ENCODE measurements at places on chromosomes 1 and 21.
A peak's percentile ranks its signal among the peaks of the same experiment; 100 is the strongest.

GRCh38 chr21:39947031-39947430 lies 79.8 kb downstream of the PCP4 start:
- DNase-seq = no peak

- no peak for DNase-seq
Observed at GRCh38 chr1:154590756-154591155, 17.2 kb downstream of the ADAR start.

DNA sequence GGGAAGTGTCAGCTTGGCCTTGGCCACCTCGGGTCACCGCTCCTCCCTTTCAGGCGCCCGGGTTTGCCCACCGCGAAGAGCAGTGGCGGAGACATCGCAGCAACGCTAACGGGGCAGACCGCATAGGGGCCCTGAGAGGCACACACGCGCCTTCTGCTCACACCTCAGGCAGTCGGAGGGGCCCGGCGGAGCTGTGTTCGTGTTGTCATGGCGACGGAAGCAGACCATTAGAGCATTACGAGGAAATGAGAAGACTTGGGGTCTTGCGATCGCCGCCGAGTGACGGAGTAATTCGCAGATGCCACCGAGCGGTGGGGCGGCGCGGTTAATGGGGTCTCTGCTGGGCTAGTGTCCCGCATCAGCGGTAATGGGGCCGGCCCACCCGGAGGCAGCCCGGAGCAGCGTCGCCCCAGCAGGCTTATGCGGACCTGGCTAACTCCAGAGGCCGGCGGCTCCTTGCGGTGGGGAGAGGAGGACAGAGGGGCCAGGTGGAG lies 144.1 kb downstream of the TNR start:
- no peak for DNase-seq

DNA sequence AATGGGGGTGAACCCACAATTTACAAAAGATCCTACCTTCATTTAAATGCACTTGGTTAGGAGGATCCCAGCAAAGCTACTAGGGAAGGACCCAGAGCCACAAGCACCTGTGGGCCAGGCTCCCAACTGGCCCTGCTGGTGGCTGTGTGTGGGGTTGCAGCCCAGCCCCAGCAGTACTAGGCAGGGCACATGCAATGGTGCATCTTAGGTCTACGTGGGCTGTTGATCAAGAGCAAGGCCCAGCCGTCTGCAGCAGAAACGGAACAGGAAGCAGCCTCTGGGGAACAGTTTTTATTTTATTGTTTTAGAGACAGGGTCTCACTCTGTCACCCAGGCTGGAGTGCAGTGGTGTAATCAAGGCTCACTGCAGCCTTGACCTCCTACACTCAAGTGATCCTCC lies 134.1 kb upstream of the RAB4A start:
- no peak for DNase-seq

GRCh38 chr1:20491866-20492265 lies 5.9 kb upstream of the CAMK2N1 start:
- DNase-seq = no peak

- no peak for DNase-seq
Observed at GRCh38 chr1:224755586-224755985, 139.5 kb downstream of the CNIH3 start.

GRCh38 chr1:16630661-16631247 lies 17.4 kb upstream of the NBPF1 start:
- DNase-seq = no peak

- DNase-seq = no peak
Observed at GRCh38 chr1:64050601-64051000, 152.8 kb upstream of the UBE2U start.

DNA sequence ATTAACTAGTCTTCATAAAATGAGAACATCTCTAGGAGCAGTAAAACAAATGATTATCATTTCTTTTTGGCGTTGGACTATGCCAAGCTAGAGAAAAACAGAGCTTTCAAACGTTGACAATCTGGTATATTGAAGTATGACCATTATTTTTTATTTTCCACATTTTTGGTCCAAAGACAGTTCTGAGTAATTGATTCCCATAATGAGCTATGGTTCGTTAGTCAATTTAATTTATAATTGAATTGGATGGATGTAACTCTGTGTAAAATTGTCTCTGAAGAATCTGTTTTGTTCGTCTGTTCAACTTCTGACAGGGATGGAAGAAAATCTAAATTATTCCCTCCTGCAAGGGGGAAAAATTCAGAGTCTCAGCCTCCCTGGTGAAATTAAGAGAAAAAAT lies 234.5 kb downstream of the LMO4 start:
- no peak for DNase-seq

- DNase-seq = peak; percentile 32
Observed at GRCh38 chr1:229199261-229200243, 71.4 kb upstream of the RAB4A start.

- DNase-seq = no peak
Observed at GRCh38 chr1:24954631-24955030, 24.6 kb upstream of the RUNX3 start.

GRCh38 chr1:2984399-2985061 lies 36.7 kb upstream of the ACTRT2 start:
- DNase-seq = no peak

GRCh38 chr1:157086299-157086698 lies 13.3 kb downstream of the ETV3L start:
- no peak for DNase-seq

- DNase-seq = no peak
Observed at GRCh38 chr1:182397653-182398393, 2.6 kb downstream of the TEDDM1 start.

DNA sequence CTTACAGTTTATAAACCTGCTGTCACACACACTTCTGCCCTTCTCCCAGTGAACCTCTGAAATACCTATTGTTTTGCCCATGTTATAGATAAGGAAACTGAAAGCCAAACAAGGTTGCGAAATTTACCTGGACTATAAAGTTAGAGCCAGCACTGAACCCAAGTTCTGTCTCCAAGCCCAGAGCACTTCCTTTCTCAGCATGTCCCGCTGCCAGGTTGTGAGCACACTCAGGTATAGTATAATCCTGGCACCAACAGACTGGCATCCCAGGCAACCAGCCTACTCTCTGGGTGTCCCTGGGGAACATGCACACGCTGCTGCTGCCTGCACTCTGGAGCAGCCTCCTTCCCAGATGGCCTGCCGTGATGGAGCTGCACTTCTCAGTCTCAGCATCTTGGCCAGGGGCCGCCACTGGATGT lies 45.1 kb downstream of the PGBD5 start:
- DNase-seq = no peak

- no peak for DNase-seq
Observed at GRCh38 chr1:178910023-178910422, 39.1 kb upstream of the ANGPTL1 start.

- no peak for DNase-seq
Observed at GRCh38 chr1:3042481-3042880, 21.2 kb downstream of the ACTRT2 start.

DNA sequence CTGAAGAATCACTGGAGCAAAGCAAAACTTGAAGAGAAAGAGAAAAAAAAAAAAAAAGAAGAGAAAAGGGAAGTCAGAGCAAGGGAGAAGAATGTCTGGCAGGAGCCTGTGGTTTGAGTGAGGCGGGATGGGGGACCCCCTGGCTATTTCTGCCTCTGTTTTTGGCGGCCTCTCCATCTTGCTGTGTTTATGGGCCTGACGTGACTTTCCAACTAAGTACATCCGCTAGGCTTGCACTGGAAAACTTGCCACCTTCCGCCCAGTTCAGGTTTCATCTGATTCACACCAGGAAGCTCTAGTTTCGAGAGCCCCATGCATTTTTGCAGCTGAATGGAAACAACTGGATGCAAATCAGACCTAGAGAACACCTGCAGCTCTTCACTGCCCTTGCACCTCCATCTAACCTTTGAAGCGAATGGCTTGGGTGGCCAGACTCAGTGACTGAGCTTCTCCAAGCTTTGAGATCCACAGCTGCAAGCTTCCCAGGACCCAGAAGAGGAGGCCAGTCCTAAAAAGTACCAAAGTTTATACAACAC lies 28.0 kb downstream of the TBX15 start:
- DNase-seq = no peak

DNA sequence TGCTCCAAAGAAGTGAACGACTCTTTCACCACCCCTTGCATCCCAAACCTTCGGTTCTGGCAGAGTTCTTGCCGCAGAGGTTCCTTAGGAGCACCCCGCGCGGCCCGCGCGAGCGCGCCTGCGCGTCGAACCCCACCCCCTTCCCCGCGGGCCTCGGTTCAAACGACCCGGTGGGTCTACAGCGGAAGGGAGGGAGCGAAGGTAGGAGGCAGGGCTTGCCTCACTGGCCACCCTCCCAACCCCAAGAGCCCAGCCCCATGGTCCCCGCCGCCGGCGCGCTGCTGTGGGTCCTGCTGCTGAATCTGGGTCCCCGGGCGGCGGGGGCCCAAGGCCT lies at the start of gene C1orf56:
C1orf56 (plus strand) TSS at position 161 of the 334 bp plus-strand sequence; CDS start at position 258, 97 bp downstream.
- peak; percentile 70 for DNase-seq

DNA sequence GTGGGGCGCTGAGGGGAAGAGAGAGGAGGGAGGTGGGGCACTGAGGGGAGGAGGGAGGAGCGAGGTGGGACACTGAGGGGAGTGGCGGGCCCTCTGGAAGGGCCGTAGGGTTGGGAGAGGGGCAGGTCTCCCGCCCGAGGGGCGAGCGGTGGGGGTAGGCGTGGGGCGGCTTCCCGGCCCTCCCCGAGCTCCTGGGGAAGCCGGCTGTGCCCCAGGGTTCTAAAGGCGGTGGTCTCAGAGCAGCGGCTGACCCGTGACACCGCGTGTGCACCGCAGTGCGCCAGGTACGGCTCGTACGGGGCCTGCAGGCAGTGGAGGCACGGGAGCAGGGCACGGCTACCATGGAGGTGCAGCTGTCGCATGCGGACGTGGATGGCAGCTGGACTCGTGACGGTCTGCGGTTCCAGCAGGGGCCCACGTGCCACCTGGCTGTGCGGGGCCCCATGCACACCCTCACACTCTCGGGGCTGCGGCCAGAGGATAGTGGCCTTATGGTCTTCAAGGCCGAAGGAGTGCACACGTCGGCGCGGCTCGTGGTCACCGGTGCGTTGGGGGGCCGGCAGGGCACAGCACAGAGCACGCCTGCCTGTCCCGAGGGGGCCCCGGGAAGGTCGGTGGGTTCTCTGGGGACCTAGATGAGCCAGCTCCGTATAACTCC lies 68.5 kb downstream of the OBSCN start:
- no peak for DNase-seq

GRCh38 chr1:39392851-39393573 lies 98.4 kb upstream of the BMP8A start:
- no peak for DNase-seq

DNA sequence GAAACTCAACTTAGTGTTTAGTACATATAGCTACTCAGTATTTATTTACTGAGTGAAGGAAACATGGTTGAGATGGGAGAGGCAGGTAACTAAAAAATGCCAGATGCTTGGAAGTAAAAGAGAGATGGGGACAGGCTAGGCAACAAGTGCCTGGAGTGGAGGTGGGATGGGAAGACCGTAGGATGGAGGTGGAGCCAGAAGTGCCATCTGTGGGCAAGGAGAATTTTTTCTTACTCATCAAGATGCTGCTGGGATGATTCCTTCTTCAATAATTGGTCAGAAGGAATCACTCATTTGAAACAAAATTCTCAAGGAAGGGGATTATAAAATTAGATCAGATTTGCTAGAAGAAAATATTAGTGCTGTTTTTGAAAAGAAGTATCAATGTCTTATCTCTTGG lies 72.9 kb downstream of the IFI44 start:
- DNase-seq = no peak

GRCh38 chr1:96525657-96526557 lies 195.7 kb upstream of the PTBP2 start:
- no peak for DNase-seq

- DNase-seq = no peak
Observed at GRCh38 chr1:3899754-3900149, 320 bp downstream of the C1orf174 start.

- peak; percentile 83 for DNase-seq
Observed at GRCh38 chr21:14533499-14534428, 12.4 kb downstream of the SAMSN1 start.

DNA sequence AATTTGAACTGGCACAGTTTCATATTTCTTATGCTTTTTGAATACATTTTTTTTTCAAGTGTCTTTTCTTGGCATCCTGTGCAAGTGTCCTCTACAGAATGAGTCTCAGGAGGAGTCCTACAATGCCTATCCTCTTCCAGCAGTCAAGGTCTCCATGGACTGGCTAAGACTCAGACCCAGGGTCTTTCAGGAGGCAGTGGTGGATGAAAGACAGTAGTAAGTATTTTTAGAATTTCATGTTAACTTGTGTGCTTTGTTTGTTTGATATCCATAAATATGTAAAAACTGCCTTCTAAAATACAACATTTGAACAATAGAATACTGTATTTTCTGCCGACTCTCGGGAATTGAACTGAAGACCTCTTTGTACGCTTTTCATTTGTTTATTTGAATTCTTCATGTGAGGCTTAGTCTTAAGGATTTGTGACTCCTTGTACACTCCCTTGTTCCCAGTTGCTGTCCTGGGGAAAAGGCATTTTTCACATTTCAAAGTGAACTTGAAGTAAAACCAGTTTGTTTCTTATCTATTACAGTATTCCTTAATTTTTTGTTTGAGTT lies 56.6 kb downstream of the NCF2 start:
- no peak for DNase-seq

DNA sequence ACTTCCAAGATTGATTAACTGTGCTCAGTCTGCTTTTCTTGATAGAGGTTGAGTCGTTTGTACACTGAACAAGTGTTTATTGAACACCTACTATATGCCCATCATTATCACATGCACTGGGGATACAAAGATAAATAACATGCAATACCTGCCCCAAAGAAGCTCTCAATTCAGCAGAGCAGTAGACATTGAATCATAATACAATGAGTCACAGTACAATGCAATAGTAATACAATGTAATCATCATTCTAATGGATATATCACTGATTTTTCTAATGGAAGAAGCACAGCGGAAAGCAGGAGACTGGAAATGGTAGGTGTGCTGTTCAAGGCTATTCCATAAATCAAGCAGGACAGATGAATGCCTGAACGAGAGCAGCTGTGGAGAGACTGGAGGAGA lies 3.7 kb upstream of the SEC16B start:
- DNase-seq = no peak

- no peak for DNase-seq
Observed at GRCh38 chr1:115246526-115246925, 91.5 kb downstream of the NGF start.

Measured in CD4-positive, alpha-beta T cell treated with Interleukin-10 for 1 hour (primary cell).